ENCODE measurements at places on chromosomes 1 and 21.

DNA sequence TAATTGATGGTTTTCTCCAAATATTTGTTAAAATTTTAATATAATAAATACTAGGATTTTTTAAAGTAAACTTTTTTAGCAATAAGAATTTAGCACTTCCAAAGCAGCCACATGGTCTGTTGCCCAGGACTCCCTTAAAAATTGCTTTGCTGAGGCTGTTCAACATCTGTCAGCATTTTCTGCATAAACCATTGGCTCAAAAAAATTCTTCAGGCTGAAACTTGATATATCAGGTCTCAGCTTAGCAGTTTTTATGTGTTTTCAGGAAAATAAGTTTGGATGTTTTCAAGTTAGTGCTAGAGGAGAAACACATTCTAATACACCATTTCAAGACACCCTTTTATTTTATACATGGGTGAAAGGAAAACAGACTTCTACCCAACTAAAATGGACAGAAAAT, 69.1 kb upstream of the C1orf105 start:
- DNase-seq, result no peak

DNA sequence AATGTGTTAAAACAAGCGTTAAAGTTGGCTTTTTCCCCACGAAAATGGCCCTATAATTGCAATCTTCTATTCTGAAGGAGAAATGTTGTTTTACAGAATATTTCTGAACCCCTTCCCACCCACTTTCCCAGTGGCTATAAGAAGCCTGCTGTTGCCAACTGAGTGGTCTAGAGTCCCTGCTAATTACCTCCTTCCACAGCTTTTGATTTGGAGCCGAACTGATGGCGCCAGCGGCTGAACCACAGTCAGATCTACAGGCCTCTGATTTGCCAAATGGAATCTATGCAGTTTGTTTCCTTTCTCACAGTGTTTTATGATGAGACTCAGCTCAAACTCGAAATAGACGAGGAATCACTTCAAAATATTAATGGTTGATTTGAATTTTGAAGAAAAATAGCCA, 76.0 kb upstream of the C1orf105 start:
- no peak for DNase-seq

- no peak for DNase-seq
Measured at GRCh38 chr1:13523780-13524477, 10.1 kb upstream of the LRRC38 start.

GRCh38 chr21:35381743-35382310, 332.7 kb upstream of the RUNX1 start:
- DNase-seq, result no peak

DNA sequence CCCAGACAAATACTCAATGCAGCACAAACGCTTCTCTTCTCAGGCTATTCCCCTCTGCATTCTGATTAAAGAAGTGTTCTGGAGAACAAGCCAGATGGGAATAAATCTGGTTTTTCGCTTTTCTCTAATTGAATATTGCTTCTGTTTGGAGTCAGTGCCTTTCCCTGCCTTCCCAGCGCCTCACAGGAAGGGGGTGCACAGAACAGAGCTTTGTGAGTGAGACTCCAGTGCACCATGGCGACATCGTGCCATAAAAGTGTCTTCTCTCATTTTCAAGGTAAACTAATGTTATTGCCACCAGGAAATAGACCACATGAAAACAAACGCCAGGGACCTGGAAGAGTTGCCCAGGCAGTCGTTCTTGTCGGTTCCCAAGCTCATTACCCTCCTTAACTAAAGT, 43.6 kb upstream of the SLC45A1 start:
- DNase-seq, result no peak

DNA sequence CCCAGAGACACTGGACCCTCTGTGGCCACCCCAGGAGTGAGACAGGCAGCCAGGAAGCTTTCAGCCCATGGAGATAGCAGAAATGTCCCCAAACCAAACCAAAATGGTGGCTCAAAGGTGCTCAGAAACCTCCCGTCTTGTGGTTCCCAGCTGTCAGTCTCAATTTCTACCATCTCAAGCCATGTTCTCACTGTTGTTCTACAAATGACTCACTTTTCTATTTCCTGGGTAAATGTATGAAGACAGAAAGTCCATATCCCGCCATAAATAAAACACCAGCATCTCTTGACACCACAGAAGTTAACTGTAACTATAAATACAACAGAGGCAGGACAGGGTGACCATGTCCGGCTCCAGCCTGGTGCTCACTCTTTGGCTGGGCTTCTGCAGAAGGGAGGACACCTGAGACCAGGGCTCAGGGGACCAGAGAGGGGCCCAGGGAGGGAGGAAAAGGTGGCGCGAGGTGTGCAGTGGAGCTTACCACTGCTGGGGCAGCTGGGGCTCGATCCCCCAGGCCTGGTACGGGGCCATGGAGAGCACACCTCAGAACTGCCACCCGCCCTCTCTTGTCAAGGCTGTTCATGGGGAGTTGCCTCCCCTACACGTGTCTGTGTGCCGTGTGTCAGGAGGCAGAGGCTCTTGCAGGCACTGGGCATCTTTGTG, 43.6 kb downstream of the EPHB2 start:
- DNase-seq, result peak; percentile 66

DNA sequence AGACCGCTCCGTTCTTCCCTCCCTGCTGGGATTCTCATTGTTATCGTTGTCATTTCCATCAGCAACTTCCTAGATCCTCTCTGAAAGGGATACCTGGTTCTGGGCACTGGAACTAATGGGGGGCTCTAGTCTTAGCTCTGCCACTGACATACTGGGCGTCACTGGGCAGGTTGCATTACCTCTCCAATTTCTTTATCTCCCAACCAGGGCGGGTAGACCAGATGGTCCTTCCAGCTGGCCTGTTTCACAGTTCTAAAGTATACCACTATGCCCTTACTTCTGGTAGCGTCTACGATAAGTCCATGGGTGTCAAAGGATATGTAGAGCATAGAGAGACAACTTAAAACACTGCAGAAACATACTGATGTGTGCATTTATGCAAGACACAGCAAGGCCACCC, 1.4 kb downstream of the GPR37L1 start:
- DNase-seq, result no peak

GRCh38 chr1:17984583-17984982, 123.0 kb upstream of the IGSF21 start:
- DNase-seq, result peak; percentile 5

- no peak for DNase-seq
Measured at GRCh38 chr1:155761736-155762405, 73.0 kb downstream of the DAP3 start.

DNA sequence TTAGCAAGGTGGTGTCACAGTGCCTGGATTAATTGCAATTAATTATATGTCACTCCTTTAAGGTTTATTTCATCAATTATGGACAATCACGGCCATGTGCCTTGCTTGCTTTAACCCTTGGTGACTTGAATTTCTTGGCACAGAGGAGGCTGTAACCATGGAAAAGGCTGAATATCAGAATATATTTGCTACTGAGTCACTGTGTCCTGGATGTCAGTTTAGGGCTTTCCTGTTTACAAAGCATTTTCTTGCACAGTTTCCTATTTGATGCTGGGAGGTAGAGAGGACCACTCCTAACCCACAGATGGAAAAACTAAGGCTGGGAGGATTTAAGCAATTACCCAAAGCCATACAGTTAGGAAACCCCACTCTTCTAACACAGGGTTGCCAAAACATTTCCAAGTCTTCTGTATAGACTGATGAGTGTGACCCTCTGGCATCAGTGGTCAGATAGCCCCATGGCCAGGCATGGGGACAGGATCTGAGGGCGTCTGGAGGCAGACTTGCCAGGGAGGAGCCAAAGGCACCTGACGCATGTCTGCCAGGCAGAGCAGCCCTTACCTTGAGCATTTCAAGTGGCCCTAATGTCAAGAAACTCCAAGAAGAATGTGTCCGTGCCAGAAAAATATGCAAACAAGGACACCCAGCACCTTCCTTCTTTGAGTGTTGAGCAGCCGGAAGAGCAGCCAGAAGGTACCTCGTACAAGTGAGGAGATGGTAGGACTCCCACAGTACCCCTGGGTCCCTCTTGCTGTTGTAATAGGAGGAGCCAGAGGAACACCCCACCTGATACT, 34.4 kb downstream of the KCNN3 start:
- DNase-seq, result no peak

DNA sequence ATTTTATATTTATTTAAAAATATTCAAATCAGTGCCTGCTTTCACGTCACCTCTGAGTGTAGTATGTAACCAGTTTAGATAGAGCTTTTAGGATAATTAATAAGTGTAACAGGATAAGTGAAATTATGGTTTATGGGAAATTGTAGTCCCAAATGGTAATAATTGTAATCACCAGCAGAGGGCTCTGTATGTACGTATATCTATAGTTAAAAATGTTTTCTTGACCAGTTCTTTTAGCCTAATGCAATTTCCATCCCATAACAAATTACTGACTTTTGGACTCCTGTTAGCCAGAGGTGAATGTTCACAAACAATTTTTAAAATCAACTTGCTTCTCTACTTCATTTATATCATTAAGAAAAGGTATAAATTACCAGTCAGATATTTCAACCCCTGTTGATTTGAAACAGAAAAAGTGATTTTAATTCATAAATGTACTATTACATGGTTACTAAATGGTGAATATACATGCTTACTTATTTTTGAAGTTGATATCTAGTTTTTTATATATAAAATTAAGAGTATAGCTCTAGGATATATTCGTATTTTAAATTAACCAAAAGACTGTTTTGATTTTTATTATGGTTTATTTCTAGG, 25.3 kb downstream of the SLC30A7 start:
- peak; percentile 60 for DNase-seq

GRCh38 chr1:47209725-47210325, 20.0 kb upstream of the PDZK1IP1 start:
- no peak for DNase-seq

- DNase-seq, result no peak
Measured at GRCh38 chr1:54678776-54679643, 36.7 kb upstream of the TTC4 start.

GRCh38 chr1:225772848-225773247, 4.8 kb upstream of the SRP9 start:
- DNase-seq, result no peak

GRCh38 chr1:59276439-59276851, 20.4 kb upstream of the FGGY start:
- DNase-seq, result no peak

DNA sequence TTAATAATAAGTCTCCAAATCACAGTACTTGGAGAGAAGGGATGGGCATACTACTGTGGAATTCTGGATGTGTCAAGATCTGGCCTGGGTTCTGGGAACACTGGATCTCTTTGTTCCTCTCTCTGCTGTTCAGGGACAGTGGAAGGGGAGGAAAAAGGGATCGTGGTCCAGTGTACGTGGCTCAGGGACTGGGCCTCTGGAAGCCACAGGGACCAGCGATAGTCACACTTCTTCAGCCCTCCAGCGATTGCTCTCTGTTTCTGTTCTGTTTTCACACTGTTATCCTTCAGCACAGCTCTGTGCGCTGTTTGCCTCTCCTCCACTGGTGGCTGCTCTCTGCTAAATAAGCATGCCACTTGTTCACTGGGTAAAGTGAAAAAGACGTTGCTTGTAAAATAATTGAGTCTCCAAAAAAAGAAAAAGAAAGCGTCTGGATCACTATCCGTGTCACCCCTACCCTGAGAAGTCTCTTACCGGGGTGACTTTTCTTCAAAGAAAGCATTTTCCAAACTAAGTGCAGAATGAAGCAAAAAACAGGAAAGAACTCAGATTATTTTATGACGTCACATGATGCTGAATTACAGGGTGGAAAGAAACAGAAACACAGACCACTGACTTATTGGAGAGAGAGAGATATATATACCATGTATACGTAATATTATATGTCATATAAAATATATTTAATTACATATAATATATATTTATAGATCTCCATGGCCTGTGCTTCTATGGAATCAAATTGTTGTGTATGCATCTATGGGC, 279.4 kb downstream of the RGS7 start:
- peak; percentile 3 for DNase-seq

DNA sequence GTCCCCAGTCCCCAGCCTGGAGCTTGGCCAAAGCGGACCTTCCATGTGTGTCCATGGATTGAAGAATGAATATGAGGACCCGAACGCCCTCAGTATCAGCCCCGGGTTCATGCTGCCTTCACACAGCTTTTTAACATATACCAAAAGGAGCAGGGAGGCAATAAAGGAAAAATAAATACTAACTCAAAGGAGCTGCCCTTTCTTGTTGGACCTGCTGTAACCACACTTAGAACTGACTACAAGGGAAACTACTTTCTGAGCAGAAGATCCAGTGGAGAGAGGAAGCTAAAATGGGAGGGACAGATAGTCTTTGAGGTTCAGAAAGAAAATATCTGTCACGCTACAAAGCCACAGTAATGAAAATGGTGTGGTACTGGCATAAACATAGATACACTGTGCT, 48.6 kb downstream of the CNN3 start:
- DNase-seq, result no peak

DNA sequence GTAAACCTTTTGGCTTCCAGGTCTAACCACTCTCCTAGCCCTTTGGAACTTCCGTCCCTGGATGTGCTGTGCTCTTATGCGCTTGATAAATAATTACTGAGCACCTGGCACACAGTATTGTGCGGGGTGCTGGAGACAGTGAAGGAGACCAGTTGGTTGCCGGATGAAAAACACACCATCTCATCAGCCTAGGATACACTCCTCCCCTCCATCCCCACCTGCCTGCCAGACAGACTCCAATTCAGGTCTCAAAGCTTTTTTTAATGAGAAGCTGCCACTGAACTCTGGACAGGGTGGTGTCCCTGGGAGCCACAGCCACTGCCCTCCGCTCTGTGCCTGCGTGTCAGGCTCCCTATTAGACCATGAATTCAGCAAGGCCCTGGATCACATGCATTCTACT, 9.2 kb downstream of the GNB1 start:
- DNase-seq, result no peak

- no peak for DNase-seq
Measured at GRCh38 chr1:15197591-15198447, 44.3 kb downstream of the TMEM51 start.

GRCh38 chr1:36182734-36183133, 26.8 kb downstream of the MAP7D1 start:
- no peak for DNase-seq

DNA sequence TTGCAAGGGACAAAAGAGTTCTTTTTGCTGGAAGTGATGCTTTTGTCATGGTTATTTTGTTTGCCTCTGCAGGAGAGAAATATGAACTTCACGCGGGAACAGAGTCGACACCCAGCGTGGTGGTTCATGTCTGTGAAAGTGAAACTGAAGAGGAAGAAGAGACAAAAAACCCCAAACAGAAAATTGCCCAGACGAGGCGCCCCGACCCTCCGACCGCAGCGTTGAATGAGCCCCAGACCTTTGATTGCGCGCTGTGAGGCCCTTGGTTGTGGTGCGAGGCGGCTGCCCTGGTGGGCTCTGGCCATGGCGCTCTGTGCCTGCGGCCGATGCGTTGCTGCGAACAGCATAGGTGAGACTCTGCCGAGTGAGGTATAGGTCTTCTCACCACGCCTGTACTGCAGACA, 20.9 kb upstream of the NCMAP start:
- no peak for DNase-seq
